Astrocyte of the cerebellum (primary cell): ENCODE measurements at places on chromosomes 3 and 15.

DNA sequence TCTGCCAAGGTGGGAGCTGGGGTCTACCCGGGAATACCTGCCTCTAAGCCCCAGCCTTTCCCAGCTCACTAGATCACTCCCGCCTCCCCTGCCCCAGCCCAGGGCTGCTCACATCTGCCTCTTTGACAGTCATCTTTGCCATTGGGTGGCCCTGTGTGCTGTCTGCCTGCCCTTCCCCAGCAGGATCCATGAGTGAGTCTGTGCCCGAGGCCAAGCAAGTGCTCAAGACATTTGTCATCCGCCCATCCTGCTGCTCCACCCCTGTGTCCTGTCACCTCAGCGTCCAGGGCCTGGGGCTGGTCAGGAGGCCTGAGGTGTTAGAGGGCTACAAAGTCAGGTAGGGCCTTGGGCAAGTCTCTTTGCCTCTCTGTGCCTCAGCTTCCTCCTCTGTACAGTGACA, 89.4 kb downstream of the LSM3 start:
- no peak for DNase-seq

DNA sequence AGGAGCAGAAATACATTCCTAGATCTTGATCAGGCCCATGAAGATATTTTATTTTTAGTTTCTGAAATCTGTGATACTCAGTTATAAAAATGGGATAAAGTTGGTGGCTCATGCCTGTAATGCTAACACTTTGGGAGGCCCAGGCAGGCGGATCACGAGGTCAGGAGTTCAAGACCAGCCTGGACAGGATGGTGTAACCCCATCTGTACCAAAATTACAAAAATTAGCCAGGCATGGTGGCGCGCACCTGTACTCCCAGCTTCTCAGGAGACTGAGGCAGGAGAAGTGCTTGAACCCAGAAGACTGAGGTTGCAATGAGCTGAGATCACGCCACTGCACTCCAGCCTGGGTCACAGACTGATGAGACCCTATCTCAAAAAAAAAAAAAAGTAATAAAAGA, 105.5 kb downstream of the IL1RAP start:
- DNase-seq = no peak

GRCh38 chr3:101966226-101966625, 116.9 kb downstream of the NFKBIZ start:
- no peak for DNase-seq

GRCh38 chr3:134685929-134686802, 35.3 kb upstream of the KY start:
- peak; percentile 4 for DNase-seq

DNA sequence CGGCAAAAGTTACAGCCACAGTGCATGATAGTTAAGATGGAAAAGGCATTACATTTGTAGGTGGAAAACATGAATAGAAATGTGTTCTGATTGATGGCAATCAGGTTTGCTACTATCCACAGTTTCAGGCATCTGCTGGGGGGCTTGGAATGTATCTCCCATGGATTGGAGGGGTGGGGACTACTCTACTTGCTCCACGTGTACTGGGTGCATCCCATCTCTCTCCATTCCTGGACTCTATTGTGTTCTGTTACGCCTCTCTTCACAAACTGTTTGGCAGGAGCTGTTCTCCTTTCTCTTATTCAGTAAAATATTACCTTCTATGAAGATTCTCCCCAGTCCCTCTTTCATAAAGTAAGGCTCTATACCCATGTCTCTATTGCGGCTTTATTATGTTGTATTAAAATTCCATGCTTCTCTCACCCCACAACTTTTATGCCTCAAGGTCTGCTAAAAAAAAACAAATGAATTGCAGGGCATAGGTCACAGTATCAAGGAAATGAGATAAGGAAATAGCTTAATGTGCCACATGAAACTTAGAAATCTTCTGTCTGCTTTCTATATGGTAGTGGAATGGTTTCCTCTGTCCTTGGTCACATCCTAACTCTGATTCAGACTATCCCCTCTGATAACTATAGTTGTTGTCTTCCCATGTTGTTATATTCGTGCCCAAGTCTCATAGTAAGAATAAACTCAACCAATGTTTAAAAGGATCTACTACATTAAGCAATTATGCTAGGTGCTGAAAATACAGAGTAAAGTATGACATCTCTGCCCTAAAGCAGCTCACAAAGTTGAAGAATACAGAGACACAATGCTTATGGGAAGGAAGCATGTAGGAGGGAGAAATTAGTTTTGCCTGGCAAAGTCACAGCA, 43.2 kb downstream of the LRRFIP2 start:
- no peak for DNase-seq

GRCh38 chr3:63631670-63632069, 20.8 kb upstream of the SNTN start:
- no peak for DNase-seq

DNA sequence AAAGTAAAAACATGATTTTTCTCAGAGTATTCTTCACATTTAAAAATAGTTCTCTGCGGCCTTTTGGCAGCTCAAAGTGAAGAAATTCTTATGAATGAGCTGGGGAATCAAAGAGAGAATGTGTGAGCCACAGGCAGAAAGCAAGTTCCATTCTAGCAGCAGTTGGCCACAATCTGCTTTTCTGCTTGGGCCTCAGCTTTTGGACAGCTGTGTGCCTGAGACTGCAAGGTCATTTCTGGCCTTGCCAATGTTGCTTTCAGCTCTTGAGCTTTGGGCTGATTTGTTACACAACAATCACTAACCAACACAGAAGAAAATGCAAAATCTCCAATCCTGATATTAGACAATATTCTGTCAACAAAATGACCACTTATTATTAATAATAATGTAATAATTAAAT, 14.4 kb upstream of the TM4SF4 start:
- DNase-seq = no peak

DNA sequence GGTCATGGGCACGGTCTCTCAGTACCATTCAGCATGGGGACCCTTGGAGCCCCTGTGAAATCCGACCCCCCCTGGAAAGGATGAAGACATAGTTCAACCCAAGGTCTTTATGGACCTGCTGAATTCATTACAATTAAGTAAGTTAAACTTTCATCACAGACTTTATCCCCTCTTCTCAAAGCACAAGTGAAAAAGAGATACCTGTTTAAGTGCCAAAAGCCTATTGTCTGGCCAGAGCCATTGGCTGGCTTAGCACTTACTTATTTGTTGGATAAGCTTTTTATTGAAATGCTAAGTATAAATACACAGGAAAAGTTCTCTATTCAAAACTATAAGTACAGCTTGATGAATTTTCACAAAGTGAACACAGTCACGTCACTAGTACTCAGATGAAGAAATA, 128.4 kb upstream of the NR2E3 start:
- DNase-seq = no peak

DNA sequence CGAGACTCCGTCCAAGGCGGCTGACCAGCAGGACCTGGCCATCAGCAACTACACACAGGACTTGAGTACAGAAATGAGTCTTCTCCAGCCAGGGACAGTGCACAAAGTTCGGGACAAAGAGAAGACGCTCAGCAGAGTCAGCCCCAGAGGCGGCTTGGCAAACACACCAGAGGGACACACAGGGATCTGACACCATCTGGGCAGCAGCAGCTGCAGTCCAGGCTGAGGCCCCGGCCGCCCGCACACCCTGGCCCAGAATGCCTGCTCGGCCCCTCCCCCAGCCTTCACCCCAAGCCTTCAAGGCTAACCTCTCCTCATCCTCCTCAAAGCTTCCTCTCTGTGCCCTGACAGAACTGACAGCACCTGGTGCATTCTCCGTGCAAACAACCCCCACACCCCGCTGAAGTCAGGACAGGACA, 61.1 kb downstream of the XXYLT1 start:
- DNase-seq = no peak

GRCh38 chr15:75171408-75171807, 30.3 kb upstream of the C15orf39 start:
- DNase-seq = peak; percentile 22

DNA sequence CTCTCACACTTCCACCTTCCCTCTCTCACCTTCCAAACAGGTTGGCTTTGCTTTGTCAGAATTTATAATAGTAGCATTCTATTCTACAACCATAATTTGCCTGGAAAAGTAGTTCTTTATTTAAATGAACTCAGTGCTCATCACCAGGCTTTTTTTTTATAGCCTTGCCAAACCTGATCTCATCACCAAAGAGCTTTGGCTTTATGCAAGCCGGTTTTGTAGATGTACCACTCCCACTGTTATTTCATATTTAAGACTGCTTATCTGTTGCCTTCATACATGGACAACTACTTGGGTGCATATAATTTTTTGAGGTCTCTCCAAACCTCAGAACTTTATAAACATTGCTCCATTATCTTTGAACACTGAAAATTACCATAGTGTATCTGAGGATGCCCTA, 246.1 kb upstream of the PPP2R3A start:
- no peak for DNase-seq

GRCh38 chr15:50244153-50244552, 21.4 kb downstream of the HDC start:
- no peak for DNase-seq

DNA sequence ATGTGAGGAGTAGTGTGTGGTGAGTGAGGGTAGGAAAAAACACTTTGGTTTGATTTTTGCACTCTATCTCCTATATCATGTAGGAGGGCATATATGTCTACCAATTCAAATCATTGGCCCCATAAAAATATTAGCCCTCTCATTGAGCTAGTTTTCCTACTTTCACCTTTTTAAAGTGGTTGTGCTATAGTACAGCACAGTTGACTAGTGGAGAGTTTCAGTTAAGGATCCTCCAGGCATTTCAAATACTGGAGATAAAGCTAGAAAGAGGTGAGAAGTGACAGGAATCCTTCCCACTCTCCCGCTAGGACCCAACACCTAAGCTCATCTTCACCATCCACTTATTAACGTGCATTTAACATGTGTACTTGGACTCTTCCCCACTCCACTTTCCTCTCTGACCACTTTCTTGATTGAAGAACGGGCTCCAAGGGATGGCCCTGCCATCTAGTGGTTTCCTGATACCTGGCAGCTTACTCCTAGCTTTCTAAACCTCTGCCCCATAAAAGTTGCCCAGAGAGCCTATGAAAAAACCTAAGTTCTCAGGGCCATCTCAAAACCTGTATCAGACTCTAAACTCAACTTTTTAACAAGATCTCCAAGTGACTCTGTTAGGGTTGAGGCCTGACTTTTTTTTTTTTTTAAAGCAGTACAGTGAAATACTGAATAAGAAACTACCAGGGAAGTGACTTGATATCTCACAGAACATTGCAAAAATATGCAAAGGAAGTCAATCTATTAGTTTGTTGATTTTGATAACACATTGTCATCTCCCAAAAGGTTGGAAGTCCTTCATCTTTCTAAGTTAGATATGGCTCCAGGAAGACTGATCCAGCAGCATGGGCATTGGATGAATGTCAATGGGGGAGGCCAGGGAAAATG, 17.9 kb downstream of the IL12A start:
- DNase-seq = peak; percentile 66

- DNase-seq = no peak
These were observed 519.0 kb upstream of the PROK2 start for GRCh38 chr3:72303926-72304325.

- no peak for DNase-seq
These were observed 265.1 kb upstream of the NR2E3 start for GRCh38 chr15:71545223-71545760.

DNA sequence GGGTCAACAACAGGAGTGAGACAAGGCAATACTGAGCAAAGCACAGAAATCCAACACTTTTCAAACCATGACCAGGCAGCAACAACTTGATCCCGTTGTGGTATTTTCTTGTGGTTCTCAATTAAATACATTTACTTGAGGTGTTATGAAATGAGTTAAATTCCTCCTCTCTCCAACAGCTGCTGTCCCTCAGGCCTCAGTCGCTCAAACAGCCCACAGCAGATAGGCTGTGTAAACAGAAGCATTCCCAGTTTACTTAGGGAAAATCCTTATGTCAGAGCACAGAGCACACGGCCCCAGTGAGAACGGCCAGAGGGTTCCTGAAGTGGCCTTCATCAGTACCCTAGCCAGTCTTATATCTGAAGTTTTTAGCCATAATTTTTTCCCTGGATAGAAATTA, 359.9 kb downstream of the AGBL1 start:
- no peak for DNase-seq

DNA sequence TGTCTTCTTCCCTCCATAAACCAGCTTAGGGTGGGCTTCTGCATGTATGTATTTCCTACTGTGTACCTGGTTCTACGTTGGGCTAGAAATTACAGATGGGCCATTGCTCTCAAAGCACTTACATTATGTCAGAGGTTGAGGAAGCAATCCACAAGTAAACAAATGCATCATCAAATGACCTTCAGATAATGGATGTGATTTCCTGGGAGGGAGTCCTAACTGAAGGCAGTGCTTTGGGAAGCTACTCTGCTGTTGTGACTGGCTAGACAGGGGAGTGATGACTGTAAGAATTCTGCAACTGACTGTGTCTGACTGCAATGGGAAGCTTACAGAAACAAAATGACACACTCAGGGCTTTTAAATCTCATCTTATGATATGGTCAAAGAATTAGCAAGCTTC, 71.0 kb upstream of the PRR23E start:
- no peak for DNase-seq

- DNase-seq = no peak
These were observed 56.4 kb upstream of the SLC24A5 start for GRCh38 chr15:48064421-48064820.

DNA sequence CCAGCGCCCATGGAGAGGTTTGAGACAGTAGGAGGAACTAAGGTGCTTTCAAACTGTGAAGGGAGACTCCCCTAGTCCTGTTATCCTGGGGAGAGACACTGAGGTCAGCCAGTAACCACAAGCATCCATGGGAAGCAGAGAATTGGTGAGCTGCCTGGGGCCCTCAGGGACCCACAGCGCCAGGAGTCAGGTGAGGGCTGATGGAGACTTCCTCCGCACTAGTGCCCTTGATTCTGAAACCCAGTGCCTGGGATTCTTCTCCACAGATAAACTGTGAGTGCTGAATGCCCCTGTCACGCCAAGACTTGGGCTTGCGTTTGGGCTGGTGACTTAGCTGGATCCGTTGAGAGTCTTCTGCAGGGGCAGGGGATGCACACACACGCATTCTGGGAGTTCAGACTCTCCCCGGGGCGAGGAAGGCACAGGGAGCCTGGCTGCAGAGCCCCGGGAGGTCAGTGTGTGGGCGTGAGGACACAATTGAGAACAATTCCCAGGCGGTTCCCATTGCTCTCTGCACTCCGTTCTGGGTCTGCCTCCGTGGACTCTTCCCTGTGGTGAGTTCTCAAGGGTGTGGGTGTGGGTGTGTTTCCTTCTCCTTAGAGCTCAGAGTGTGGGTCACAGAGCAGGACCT, 37.9 kb upstream of the SLCO2A1 start:
- no peak for DNase-seq

- no peak for DNase-seq
These were observed 135.5 kb downstream of the CNTN6 start for GRCh38 chr3:1228289-1228688.

GRCh38 chr3:55329849-55330248, 157.3 kb downstream of the WNT5A start:
- peak; percentile 89 for DNase-seq

- no peak for DNase-seq
These were observed 571 bp downstream of the FES start for GRCh38 chr15:90884719-90885431.

- DNase-seq = peak; percentile 92
These were observed 108.5 kb upstream of the PFN2 start for GRCh38 chr3:150079029-150079739.
